Renal cortical epithelial cell (primary cell): ENCODE measurements at places on chromosomes 1 and 21. TPM values are rescaled to one million over a fixed set of nuclear protein-coding genes. Genes with fewer than 3 reads are reported as not detected.

DNA sequence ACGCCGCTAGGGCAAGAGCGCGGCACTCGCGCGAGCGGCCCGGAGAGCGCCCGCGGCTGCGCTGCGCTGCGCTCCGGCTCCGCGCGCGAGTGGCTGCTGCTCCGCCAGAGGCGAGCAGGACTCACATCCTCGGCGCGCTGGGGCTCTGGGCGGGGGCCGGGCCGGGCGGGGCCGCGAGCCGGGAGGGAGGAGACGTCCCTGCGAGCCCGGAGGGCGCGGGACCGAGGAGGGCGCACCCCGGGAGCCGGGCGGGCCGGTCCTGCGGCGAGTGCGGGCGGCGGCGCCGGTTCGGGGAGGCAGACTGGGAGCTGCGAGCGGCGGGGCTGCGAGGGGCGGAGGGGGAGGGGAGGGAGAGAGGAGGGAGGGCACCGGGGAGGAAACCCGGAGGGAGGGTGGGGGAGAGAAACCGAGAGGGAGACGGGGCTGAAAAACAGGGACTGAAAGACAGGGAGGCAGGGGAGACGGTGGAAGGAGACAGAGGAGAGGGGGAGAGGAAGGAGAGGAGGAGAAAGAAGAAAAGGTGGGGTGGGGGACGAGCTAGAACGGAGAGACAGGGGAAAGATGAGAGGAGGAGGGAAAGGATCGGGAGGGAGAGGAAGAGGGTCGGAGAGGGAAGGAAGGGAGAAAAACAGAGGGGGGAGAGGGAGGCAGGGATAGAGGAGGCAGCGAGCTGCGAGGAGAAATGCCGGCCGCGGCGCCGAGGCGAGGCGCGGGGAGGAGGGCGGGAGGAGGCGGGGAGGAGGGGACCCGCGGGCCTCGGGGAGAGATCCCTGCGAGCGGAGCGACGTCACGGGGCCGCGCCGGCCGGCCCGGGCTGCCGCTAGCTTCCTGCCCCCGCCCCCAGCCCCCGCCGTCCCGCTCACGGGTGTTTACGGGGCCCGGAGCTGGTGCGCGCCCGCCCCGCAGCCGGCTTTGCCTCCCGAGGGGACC lies at the start of gene CAMK2N1:
Gene CAMK2N1, minus strand, starts transcription at position 684 of the 930 bp plus-strand sequence. CDS start 831 bp downstream, outside the sequence.
- no peak for DNase-seq

GRCh38 chr1:65039066-65039465 lies 72.7 kb upstream of the JAK1 start:
- no peak for DNase-seq

- no peak for DNase-seq
Observed at GRCh38 chr1:201628490-201628889, 89.6 kb downstream of the NAV1 start.

DNA sequence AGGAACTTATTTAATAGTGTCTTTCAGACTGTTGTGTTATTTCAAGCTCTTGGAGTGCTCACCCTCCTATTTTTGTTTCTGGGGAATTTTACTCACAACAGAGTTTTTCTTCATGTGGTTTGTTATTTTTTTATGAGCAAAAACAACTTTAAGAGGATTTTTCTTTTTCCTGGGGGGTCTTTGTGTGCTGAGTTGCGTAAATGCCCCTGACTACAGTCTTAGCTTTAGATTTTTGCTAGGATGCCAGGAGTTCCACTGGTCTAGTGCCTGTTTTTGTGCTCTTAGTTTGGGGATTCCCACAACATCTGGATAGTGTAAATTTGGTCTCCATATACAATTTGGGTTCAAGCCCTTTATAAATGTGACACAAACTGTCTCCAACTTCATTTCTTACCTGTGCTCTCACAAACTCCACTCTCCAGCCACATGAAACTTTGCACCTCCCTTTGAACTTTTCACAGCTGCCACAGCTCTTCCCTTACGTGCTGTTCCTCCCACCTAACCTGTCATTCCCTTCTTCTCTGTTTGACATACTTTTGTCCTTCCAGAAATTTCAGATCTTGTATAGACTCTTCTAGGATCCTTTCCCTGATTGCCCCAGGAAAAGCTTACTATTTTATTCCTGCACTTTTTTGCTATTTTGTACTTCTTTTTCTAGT lies 180.2 kb downstream of the CRB1 start:
- DNase-seq: no peak

GRCh38 chr1:105874621-105875020 lies 1181.9 kb upstream of the PRMT6 start:
- no peak for DNase-seq

- DNase-seq: no peak
Observed at GRCh38 chr1:40965531-40965930, 14.0 kb upstream of the CTPS1 start.

DNA sequence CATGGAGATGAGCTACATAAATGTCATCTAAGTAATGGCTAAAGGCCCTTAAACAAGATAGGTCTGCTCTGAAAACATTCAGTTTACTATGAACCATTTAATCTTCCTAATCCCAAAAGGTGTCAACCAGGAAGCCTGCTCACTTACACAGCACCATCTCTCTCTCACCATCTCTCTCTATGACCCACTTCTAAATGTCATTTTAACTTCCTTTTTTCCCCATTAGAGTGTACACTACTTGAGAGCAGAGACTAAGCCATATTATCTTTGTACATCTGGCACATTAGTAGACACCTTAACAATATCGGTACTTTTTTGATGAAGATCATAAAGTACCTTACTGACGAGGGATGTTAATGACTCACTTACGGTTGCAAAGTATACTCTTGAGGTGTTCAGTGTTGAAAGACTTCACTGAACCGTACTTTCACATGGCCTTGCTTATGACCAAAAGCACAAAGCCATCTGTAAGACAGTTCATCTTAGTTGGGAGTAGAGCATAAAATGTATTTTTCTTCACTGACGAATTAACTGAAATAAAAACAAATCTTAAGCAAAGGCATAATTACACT lies 25.4 kb downstream of the FBXO42 start:
- DNase-seq: peak; percentile 47

GRCh38 chr1:181044449-181044966 lies 10.7 kb downstream of the MR1 start:
- DNase-seq: peak; percentile 77

DNA sequence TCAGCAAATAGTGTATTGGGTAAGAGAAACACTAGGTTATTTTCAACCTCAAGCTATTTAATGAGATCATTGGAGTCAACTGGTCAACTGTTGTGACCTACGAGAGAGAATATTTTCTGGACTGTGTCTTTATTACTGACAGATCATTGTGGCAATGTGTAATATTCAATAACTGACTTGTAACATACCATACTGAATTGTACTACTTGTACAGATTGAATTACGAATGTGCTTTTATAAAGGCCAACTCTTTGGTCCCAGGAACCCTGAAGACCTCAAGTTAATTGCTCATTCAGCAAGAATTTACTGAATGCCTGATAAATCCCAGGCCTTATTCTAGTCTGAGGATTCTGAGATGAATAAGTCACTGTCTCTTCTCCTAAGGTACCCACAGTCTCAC lies 56.1 kb upstream of the CAMK1G start:
- peak; percentile 92 for DNase-seq

GRCh38 chr1:182718311-182718710 lies 33.9 kb upstream of the RGS8 start:
- no peak for DNase-seq

GRCh38 chr1:242797856-242798255 lies 273.4 kb upstream of the PLD5 start:
- DNase-seq: no peak

- peak; percentile 82 for DNase-seq
Observed at GRCh38 chr21:15967661-15968060, 237.9 kb downstream of the USP25 start.

DNA sequence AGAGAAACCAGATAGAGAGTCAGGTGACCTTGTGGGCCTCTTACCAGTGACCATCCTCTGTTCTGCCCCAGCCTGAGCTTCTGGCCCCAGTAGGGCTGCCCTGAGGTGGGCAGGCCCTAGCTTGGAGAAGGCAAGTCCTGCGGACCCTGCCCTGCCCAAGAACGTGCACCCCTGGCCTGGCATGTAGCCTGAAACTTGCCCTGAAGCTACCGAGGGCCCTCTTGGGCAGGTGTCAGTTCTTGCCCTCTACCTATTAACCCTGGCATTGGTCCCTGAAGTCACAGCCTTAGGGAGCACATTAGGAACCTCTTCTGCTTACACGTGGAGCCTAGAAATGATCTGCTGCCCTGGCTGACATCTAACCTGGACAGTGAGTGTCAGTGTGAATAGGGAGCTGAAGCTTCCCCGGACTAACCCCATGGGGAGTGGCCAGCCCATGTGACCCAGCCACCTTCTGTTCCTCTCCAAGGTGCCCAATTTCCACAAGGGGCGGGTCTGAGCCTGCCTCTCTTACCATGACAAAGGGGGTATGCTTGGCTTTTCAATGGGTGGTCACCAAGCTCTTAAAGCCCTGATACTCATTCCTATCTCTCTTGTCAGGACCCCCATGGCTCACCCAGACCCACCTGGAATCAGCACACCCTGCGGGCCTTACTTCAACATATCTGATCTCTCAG lies 163.0 kb downstream of the ZSCAN20 start:
- DNase-seq: no peak

DNA sequence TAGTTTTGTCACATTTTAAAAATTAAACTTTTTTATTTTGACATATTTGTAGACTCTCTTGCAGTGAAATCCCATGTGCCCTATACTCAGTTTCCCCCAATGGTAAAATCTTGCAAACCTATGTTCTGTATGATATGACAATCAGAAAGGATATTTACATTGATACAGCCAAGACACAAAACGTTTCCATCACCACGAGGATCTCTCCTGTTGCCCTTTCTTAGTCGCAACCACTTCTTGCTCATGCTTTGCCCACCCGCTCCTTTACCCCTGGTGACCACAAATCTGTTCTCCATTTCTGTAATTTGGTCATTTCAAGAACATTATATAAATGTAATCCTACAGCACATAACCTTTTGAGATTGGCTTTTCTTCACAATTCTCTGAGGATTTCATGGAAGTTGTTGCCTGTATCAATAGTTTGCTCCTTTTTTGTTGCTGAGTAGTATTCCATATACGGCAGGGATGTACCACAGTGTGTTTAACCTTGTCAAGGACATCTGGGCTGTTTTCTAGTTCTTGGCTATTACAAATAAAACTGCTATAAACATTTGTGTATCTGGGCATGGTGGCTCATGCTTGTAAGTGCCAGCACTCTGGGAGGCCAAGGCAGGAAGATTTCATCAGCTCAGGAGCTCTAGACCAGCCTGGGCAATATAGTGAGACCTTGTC lies 14.0 kb upstream of the BATF3 start:
- DNase-seq: no peak

GRCh38 chr1:33364565-33364918 lies 43.6 kb upstream of the A3GALT2 start:
- DNase-seq: no peak

DNA sequence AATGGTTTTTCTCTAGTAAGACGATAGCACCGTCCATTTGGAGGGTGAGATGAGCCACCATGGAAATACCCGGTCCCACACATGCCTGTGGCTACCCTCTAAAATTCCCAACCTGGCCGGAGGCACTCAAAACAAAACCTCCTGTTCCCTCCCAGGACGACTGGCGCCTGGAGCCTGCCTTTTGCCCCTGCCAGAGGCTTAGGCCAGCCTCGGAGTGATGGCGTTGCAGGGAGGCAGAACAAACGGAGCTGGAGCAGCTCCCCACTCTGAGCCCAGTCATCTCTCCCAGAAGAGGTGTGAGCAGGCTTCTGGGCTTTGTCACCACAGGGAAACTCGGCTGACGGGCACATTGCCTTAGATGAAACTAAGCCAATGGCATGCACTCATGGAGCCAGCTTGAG lies 213.7 kb upstream of the HOOK1 start:
- no peak for DNase-seq

- peak; percentile 82 for DNase-seq
Observed at GRCh38 chr1:233364695-233365539, 37.4 kb downstream of the MAP3K21 start.

- peak; percentile 61 for DNase-seq
Observed at GRCh38 chr1:77406661-77407060, 124.8 kb downstream of the AK5 start.

DNA sequence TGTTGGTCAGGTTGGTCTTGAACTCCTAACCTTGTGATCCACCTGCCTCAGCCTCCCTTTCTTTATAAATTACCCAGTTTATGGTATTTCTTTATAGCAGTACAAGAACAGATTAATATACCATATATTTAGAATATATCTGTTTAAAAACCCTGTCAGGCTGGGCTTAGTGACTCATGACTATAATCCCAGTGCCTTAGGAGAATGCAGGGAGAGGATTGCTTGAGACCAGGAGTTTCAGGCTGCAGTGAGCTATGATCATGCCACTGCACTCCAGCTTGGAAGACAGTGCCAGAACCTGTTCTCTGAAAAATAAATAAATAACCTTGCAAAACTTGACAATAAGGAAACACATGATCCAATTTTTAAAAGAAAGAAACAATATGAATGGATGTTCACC lies 43.9 kb downstream of the ZNF684 start:
- DNase-seq: no peak

GRCh38 chr1:14924455-14925331 lies 228.9 kb upstream of the TMEM51 start:
- DNase-seq: no peak

- DNase-seq: no peak
Observed at GRCh38 chr1:175493321-175494010, 249.9 kb downstream of the TNR start.

DNA sequence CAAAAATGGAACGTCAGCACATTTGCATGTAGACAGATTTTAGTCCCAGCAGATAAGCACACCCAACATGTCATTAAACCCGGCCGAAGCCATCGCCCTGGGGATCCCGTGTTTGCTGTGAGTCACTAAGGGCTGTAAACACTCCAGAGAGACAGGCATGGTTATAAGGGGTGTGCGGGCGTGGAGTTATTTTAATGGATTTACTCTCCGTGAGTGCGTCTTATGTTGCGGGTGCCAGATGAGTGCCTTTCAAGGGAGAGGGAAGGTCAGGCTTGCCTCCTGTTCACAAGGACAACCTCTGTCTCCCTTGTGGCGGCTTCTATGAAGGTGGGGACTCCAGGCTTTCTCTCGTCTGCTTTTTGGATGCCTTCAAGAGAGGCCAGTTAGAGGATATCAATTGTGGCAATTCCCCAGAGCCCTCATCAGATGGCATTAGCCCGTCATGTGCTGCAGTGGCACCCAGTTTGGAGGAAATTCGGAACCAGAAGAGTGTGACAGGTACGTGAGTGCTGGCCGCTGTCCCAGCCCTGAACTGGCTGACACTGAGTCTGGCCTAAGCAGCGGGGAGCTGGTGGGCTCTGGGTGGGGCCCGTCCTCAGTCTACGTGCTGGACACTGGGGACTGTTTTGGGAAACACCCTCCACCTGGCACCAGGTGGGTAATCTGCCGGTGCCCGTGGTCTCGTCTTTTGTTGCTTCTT lies 223.8 kb upstream of the TMEM51 start:
- DNase-seq: peak; percentile 87

TMEM240 gene
- 0.35 and 1.1 TPM in 2 replicates for total RNA-seq

KIAA1614 gene
- total RNA-seq: 5.9 and 10.7 TPM in 2 replicates

MPZ gene
- 0.45 and 1.4 TPM in 2 replicates for total RNA-seq

TSACC gene
- not detected in 2 replicates for total RNA-seq

GRIK1 gene
- total RNA-seq: not detected in 2 replicates

PGLYRP3 gene
- not detected in 2 replicates for total RNA-seq

PLA2G2A gene
- not detected in 2 replicates for total RNA-seq

SIM2 gene
- 4.0 and 23.1 TPM in 2 replicates for total RNA-seq

FCAMR gene
- 0.69 and 3.6 TPM in 2 replicates for total RNA-seq

HYI gene
- 28.9 and 81.3 TPM in 2 replicates for total RNA-seq

C1QB gene
- total RNA-seq: not detected in 2 replicates
